A375 (cell line): ENCODE measurements at places on chromosomes 1 and 21. TPM values are rescaled to one million over a fixed set of nuclear protein-coding genes. Genes with fewer than 3 reads are reported as not detected.

The GOLT1A gene
- total RNA-seq, result 1.6 and 2.0 TPM in 2 replicates

The CLCA1 gene
- total RNA-seq, result not detected in 2 replicates

The AVPR1B gene
- not detected in 2 replicates for total RNA-seq

The CDA gene
- total RNA-seq, result not detected in 2 replicates
